ENCODE measurements at places on chromosomes 4 and X. TPM values are rescaled to one million over a fixed set of nuclear protein-coding genes. Genes with fewer than 3 reads are reported as not detected.

Gene TMEM150C
- 5.9 TPM for total RNA-seq

Gene CT45A6
- not detected for total RNA-seq

Gene FGFBP1
- not detected for total RNA-seq

Gene F8A2
- not detected for total RNA-seq

Gene BCAP31
- 312 TPM for total RNA-seq

Gene FTSJ1
- 75.7 TPM for total RNA-seq

Gene SPINK2
- total RNA-seq = not detected

Gene ANXA10
- total RNA-seq = not detected

Gene ODAPH
- not detected for total RNA-seq

Gene SLC2A9
- 0.38 TPM for total RNA-seq

Gene SORCS2
- under 0.01 TPM for total RNA-seq

Gene ZNF711
- 3.9 TPM for total RNA-seq

Gene NAT8L
- total RNA-seq = under 0.01 TPM

Gene COL25A1
- total RNA-seq = 0.33 TPM

Gene TCEAL9
- total RNA-seq = 93.4 TPM

Gene EVC2
- 6.2 TPM for total RNA-seq

Gene CCDC158
- not detected for total RNA-seq

Gene NXF2B
- total RNA-seq = not detected

Gene CAPN6
- total RNA-seq = not detected

Gene SOX3
- not detected for total RNA-seq

Gene HADH
- 7.0 TPM for total RNA-seq

Gene SAGE1
- not detected for total RNA-seq

Gene CITED1
- total RNA-seq = not detected

All from vein endothelial cell (primary cell).